ENCODE measurements at places on chromosomes 1 and 21. TPM values are rescaled to one million over a fixed set of nuclear protein-coding genes. Genes with fewer than 3 reads are reported as not detected.

Gene INTS7
- 50.0 TPM for total RNA-seq

Gene HMCN1
- 0.12 TPM for total RNA-seq

DNA sequence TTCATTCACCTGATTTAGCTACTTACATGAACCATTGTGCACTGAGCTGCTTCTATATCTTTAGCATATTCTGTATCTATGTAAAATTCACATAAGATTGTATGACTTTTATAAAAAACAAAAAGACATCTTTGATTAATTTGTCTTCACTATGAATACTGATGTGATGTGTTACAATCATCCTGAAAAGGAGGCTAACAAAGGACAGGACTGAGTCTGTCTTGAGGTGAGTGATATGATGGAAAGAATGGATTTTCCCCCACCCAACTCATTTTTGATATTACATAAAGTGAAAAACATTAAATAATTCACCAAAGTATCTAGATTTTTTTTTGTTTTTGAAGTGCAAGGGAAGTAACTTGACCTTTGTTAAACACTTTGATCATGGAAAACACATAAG lies 9.8 kb downstream of the PTPRC start:
- H3K4me1 ChIP-seq, result no peaks in the 10 kb centered on the region
- H3K4me3 ChIP-seq, result no peak overlapping the region
- H3K36me3 ChIP-seq, result no peaks in the 10 kb centered on the region
- DNase-seq, result no peak

- no peak for DNase-seq
- H3K27ac ChIP-seq, result no peak overlapping the region
- no peaks in the 10 kb centered on the region for H3K27me3 ChIP-seq
- no peak overlapping the region for H3K4me3 ChIP-seq
- H3K4me1 ChIP-seq, result no peaks in the 10 kb centered on the region
Observed at GRCh38 chr1:1491601-1492000, 20.0 kb downstream of the ATAD3B start.

- no peak overlapping the region for H3K27ac ChIP-seq
- peaks cover 27% of the 10 kb centered on the region for H3K27me3 ChIP-seq
- peaks cover 8% of the 10 kb centered on the region for H3K4me1 ChIP-seq
- no peak for DNase-seq
Observed at GRCh38 chr1:205687242-205687641, 6.9 kb upstream of the SLC45A3 start.

Data from MCF 10A (cell line).